ENCODE measurements at places on chromosomes 7 and 10. TPM values are rescaled to one million over a fixed set of nuclear protein-coding genes. Genes with fewer than 3 reads are reported as not detected.

The HOXA6 gene
- total RNA-seq: not detected

The CRCP gene
- total RNA-seq: 23.6 TPM

The TPK1 gene
- total RNA-seq: 5.0 TPM

The OR2A5 gene
- not detected for total RNA-seq

The ZNF853 gene
- 10.3 TPM for total RNA-seq

The BLNK gene
- total RNA-seq: 1.4 TPM

The HYAL4 gene
- total RNA-seq: not detected

The VIPR2 gene
- 17.0 TPM for total RNA-seq

The DRGX gene
- total RNA-seq: not detected

The TAS2R3 gene
- total RNA-seq: 0.43 TPM

DNA sequence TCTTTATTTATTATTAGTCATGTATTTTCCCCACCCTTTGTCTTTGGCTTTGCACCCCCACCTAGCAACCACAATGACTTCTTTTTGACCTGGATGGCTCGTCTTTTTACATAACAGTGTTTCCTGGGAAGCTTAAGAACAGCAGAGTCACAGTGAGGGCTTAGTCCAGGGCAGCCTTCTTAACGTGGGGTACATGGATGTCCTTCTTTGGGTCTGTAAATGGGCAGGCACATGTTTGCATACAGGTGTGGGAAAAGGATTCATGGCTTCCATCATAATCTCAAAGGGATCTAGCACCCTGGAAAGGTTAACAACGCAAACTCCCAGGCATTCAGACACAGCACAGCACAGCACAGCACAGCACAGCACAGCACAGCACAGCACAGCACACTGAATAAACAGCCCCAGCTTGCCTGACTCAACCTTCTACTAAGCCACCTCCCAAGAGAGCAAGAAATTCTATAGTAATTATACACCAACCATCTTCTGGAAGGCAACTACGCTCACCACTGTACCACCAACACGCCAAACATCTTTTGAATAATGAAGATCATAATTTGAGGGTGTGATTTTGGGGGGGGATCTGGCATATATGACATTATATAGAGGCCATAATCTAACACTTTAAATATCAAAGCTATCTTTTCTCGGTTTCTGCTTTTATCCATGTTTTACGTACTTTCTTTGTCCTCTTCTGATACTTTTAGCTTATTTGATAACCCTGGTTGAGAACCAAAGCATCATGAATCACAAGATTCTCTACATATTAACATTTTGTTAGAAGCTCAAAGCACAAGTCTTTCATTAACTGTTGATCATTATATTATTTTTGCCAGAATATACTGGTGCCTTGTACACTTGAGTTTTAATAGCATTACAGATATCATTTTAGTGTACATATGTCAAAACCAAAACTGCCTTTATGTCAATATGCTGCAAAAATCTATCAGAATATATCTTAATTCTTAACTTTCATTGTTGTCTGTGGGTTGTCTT, 177.2 kb upstream of the KLF14 start:
- DNase-seq: no peak

- DNase-seq: no peak
Observed at GRCh38 chr10:93565446-93565845, 1.0 kb upstream of the FFAR4 start.

DNA sequence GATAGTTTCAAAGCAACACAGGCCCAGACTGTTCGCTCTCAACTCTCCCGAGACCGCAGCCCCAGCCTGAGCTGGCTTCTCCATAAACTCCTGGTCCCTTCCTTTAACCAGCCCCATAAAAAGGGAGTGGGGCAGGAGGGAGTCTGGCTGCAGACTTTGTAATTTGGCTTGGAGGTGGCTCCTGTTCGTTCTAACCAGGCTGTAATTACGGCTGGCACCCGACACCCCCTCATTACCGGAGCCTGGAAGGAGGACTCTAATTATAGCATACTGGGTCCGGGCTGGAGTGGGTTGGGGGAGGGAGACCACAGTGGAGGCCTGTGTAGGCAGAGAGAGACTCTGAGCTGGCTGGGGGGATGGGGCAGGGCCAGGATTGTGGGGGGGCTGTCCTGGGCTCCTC, 49.7 kb downstream of the UNC5B start:
- peak; percentile 71 for DNase-seq

DNA sequence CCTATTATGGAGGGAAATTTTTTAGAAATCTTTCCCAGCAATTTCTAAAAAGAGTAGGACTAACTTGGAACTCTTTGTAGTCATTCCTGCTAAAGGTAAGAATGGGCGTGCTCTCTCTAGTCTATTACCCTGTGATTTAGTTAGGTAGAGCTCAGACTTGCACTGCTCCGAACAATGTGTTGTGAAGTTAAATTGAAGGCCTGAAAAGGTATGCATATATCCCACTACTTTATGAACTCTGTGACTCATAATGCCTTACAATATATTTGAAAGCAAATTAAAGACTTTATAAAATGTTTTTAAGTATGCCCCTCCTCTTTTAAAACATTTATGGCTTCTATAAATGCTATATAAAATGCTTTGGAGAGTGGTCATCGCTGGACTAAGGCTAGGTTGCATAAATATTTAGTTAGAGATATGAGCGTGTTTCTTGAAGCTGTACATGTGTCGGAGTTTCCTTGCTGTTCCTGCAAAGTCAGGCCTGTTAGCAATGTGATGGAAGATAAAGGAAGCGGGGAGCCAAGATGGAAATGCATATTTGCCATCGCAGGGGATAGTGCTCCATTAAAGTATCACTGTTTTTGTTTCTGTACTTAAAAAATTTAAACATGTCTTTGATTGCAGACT, 761.4 kb downstream of the LRMDA start:
- no peak for DNase-seq

DNA sequence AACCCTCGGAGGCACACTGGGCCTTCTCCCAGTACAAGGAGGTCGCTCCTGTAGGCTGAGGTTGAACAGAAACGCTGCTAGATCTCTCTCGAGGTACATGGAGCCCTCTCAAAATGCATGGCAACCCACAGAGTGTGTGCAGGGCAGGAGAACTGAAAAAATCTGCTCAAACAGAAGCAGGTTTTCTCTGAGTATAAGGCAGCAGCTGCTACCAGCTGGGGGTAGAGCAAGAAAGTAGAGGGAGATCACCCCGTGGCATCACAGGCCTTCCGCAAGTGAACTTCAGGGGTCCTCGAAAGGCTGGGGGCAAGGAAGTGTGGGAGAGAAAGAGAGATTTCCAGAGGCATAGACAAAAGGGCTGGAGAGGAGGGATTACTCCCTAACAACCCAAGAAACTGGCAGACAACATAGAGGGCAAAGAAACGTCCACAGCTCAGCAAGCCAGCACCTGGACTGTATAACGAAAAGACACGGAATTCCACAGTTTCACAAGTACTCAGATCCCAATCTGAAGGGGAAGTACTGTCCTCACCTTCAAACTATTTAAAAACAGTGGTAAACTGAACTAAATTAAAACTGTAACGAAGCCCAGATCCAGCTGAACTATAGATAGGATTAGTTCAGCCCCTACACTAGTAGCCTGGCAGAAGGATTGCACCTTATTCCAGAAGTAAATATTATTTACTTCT, 299.2 kb downstream of the IPMK start:
- DNase-seq: no peak

- DNase-seq: no peak
Observed at GRCh38 chr7:121634356-121634755, 238.2 kb upstream of the FAM3C start.

DNA sequence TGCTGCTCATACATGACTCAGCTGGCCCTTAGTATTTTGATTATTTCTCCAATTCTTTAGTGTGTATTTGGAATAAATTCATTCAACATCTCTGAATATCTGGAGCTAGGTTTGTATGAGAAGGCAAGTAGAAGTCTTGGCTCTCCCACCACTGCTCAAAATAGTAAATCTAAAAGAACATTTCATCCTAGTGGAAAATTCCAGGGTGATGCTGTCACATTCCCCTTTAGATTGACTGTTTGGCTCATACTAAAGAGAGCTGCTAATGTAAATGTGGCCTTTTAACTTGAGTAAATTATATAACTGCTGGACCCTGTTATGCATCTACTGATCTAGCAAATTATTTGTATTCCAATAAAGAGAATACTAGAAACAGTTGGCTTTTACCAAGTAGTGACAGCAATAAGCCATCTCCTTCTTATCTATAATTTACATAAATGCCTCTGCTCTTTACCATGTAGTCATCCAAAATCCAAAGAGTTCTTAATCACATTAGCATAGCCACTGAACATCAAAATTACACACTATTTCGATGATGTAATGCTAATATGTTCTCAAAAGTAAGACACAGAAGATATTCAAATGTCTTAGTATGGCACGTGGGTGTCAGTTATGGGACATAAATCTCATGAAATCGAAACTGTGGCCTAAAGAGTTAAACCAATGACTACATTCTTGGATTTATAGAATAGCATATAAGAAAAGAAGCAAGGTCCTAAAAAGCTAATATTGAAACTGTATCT, 86.9 kb upstream of the KCND2 start:
- DNase-seq: no peak

- no peak for DNase-seq
Observed at GRCh38 chr7:1478480-1478879, 19.2 kb upstream of the MICALL2 start.

DNA sequence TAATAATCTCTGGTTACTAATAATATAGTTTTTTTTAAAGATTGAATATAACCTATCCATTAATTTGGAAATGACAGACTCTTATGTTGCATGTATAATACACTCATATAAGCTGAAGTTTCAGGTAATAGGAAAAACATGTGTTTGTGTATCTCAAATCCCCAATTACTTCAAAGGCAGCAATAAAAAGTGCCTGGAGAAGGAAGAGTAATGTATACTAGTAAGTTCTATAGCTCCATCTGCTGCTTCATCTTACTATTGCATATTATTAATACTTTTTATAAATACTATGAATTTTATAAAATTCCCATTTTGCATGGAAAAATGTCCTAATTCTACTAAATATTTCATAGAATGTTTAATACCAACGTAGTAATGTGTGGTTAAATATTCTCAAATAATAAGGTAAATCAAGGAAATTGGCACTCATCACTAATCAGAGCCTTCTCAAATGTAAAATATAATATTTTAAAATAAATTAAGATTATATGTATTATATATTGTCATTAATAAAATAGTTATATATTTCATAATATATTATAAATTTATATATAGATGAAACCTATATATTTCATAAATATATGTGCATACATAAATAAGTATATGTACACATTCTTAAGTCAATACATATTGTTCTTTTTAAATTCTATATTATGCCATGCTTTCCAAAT, 311.9 kb downstream of the HGF start:
- no peak for DNase-seq

GRCh38 chr10:22049635-22050034, 46.1 kb upstream of the DNAJC1 start:
- no peak for DNase-seq

GRCh38 chr7:41487229-41487940, 215.5 kb downstream of the INHBA start:
- no peak for DNase-seq

DNA sequence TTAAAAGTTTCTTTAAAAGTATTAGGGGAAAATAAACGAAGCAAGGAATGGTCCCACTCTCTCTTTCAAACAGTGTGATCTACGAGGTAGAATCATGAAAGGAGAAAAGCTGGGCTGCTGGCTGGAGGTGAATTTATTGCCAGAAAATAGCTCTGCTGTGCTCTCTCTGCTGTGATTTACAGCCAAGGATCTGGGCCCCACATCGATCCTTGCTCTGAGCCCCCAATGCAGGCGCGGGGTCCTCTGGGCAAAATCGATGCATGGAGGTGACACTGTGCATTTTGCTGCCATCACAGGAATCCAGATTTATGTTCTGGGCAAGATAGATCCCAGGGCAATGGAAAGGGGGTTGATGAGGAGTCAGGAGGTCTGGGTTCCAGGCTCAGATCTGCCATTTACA, 91.0 kb upstream of the GPR26 start:
- no peak for DNase-seq

GRCh38 chr7:6545398-6546126, 5.7 kb downstream of the GRID2IP start:
- peak; percentile 23 for DNase-seq

DNA sequence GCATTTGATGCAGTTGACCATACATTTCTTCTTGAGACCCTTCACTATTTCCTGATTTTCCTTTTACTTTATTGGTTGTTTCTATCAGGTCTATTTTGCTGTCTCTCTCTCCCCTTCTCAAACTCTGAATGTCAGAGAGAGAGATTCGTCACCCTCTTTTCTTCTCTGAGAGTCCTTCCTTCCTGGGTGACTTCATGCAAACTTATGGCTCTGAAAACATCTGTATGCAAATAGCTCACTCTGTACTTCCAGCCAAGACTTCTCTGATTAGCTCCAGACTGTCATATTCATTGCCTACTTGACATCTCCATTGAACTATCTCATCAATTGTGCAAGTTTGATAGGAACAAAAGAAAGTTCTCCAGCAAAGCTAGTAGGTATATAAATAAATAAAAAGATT, 191.7 kb upstream of the KLF6 start:
- no peak for DNase-seq

DNA sequence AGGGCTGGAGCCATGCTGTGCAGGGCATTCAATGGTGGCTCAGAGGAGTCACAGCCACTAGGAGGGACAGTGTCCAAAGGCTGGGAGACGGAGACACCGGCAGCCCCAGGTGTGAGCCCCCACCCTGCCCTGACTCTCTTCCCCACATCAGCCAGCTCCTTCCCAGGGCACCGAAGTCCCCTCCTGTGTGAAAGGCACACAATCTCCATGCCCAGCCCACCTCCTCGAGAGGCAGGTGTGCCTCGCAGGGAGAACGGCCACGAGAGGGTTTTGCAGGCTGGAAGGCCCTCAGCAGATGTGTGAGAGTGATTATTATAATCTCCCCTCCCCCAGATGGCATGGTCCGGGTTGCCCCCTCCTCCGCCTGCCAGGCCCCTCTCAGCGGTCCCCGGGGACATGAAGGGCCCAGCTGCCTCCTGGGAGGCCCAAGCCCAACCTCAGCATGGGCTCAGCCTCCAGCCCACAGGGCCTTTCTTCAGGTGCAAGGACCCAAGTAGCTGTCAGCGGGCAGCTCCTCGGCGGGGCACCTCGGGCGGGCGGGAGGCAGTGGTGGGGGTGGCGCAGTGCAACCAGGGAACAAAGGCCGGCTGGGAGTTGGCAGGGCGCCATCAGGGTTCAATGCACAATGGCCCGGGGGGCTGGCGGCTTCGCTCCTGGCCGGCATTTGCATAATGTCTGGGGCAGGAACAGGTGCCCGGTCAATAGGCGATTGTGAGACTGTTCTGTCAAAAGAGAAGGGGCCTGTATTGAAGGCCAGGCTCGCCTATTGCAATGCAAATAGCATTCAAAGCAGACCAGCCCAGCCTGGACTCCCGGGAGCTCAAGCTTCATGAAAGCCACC, 155.3 kb upstream of the ZMIZ1 start:
- no peak for DNase-seq

- no peak for DNase-seq
Observed at GRCh38 chr7:136339464-136339863, 362.3 kb upstream of the MTPN start.

GRCh38 chr10:5663692-5664427, 2.5 kb downstream of the ASB13 start:
- DNase-seq: no peak

DNA sequence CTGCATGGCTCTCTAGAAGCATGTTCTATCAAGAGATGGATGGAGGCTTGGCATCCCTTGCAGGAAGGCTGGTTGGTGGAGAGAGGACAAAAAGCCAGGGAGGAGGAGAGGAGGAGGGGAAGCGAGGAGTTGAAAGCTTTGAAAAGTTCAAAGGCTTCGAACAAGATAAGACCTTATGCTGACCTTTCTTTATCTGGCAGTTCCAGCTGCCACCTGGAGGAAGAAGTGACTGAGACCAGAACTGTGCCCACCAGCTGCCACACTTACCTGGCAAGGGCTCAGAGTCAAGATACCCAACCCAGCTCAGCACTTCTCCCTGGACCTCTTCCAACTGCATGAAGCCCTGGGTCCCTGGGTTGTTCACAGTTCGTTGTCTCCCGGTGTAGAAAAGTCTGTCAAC, 14.8 kb downstream of the CCL24 start:
- DNase-seq: no peak
